ENCODE measurements at places on chromosomes 6 and 20. TPM values are rescaled to one million over a fixed set of nuclear protein-coding genes. Genes with fewer than 3 reads are reported as not detected.

The LAMP5 gene
- not detected for total RNA-seq

The PRSS16 gene
- total RNA-seq: 10.9 TPM

The NQO2 gene
- 17.1 TPM for total RNA-seq

The GTSF1L gene
- total RNA-seq: not detected

The APOBEC2 gene
- 4.0 TPM for total RNA-seq

The TCP11 gene
- not detected for total RNA-seq

The BANF2 gene
- total RNA-seq: not detected

The RAMACL gene
- total RNA-seq: 0.99 TPM

The PET117 gene
- total RNA-seq: 13.2 TPM

The ADGB gene
- total RNA-seq: not detected

The CFB gene
- total RNA-seq: 21.0 TPM

The NOTCH4 gene
- 10.6 TPM for total RNA-seq

The ABCC10 gene
- total RNA-seq: 17.1 TPM

The CLPSL1 gene
- 11.9 TPM for total RNA-seq

All from body of pancreas (tissue), 4 donors.